ENCODE measurements at places on chromosomes 1 and 21.

DNA sequence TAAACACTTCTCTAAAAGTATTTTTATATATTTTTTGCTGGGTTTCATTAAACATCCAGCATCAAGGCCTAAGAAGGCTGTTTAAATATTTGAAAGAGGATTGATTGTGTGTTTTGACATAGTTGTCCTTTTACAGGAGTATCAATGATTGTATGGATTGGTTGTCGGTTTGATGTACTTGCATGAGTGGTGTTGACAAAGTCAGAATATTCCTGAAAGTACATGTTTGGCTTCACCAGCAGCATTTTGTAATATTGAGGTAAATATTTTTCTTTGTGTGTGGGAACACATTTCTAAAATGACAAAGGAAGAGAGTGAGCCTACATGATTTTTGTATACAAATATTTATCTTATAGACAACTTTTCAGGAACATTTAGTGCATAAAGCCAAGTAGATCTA lies 269.7 kb downstream of the PTBP2 start:
- H3K36me3 ChIP-seq = no peaks in the 10 kb centered on the region
- no peaks in the 10 kb centered on the region for H3K27me3 ChIP-seq
- no peaks in the 10 kb centered on the region for H3K4me1 ChIP-seq
- no peak overlapping the region for H3K4me3 ChIP-seq
- no peak overlapping the region for H3K27ac ChIP-seq

- H3K27ac ChIP-seq = no peak overlapping the region
- H3K27me3 ChIP-seq = peaks cover 33% of the 10 kb centered on the region
- DNase-seq = no peak
- H3K36me3 ChIP-seq = no peaks in the 10 kb centered on the region
- no peak overlapping the region for H3K4me3 ChIP-seq
Observed at GRCh38 chr1:18657506-18658201, 27.0 kb downstream of the PAX7 start.

DNA sequence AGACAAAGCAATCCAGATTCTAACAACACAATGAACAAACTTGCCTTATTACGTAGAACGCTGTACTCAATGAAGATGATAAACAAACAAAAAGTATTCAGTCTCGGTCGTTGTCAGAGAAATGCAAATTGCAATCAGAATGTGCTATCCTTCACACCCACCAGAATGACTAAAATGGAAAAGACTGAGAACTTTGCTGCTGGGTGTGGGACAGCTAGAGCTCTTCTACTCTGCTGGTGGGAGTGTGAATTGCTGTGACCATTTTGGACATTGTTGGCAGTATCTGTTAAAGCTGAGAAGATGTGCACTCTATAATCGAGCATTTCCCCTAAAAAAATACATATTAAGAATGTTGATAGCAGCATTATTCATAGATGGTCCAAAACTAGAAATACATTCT lies 111.4 kb downstream of the PEX14 start:
- H3K4me1 ChIP-seq = peaks cover 5% of the 10 kb centered on the region
- no peak for DNase-seq
- H3K4me3 ChIP-seq = no peak overlapping the region
- H3K27ac ChIP-seq = no peak overlapping the region
- no peaks in the 10 kb centered on the region for H3K27me3 ChIP-seq

DNA sequence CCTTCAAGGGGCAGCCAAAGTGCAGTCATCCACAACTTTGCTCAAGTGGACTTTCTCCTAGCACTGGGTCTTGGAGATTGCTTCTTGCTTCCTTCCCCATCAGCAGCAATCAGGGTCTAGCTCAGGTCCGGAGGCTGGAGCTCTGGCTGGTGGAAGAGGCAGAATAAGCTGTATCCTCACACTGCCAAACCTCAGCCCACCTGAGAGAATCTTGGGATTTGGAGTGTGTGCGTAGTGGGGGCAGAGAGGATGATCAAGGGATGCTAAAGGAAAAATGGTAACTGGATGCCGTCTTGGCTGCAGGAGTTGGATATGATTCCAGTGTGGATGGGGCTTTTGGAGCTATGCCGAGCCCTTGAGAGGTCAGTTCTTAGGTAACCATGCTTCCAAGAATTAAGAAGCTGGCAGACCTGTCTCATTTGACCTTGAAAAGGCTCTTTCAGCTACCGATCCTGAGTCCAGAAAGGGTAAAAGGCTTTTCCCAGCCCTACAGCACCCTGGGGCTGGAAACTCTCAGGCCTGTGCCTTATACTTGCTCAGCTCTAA lies 4.5 kb upstream of the NFASC start:
- H3K36me3 ChIP-seq = no peaks in the 10 kb centered on the region
- H3K27me3 ChIP-seq = peaks cover 10% of the 10 kb centered on the region
- no peak overlapping the region for H3K27ac ChIP-seq
- DNase-seq = no peak
- H3K4me3 ChIP-seq = no peak overlapping the region
